ENCODE measurements at places on chromosomes 11 and 22. TPM values are rescaled to one million over a fixed set of nuclear protein-coding genes. Genes with fewer than 3 reads are reported as not detected.

DEUP1 gene
- total RNA-seq = not detected

GRCh38 chr11:17351172-17351509, 459 bp upstream of the NCR3LG1 start:
- DNase-seq = no peak

DNA sequence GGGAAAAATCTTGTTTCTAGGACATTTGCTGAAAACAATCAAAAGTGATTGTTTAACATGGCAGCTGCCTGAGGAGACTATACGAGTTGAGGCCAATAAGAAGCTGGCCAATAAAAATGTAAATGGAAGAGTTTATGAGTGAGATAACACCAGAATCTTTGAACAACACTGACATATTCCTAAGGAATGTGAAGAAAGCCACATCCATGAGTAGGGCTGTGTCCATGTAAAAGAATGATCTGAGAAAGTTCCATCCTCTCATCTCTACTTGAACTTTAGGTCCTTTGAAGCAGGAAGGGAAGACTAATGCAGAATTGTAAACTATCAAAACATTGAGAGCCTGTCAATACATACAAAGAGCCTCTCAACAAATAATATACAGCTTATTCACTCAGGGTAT, 6.9 kb upstream of the CHORDC1 start:
- no peak for DNase-seq

OR51E2 gene
- total RNA-seq = not detected

TREH gene
- total RNA-seq = not detected

- DNase-seq = no peak
These were observed 34.9 kb upstream of the WEE1 start for GRCh38 chr11:9538548-9538947.

Data from heart left ventricle (tissue), 16 donors.